ENCODE measurements at places on chromosomes 11 and 22.

- no peak for DNase-seq
These were observed 26.9 kb upstream of the DEUP1 start for GRCh38 chr11:93303689-93304088.

- no peak for DNase-seq
These were observed 101.6 kb upstream of the PARVA start for GRCh38 chr11:12275818-12276217.

- DNase-seq, result no peak
These were observed 227.6 kb downstream of the MN1 start for GRCh38 chr22:27574002-27574366.

- DNase-seq, result no peak
These were observed 67.3 kb upstream of the SHISAL1 start for GRCh38 chr22:44379817-44380755.

DNA sequence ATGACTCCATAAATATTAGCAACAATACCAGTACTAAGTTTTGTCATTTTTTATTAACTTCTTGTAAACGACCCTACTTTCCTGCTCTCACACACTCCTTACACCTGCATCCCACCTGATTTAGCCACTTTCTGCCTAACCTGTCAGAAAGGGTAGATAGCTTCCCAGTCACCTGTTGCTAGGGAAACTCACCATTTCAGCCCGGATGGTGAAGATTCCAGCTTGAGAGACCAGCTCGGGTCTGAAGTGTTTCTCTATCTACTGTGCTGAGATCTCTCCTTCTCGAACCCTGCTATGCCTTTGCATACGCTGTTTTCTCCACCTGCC, at the start of gene PARVG:
Gene PARVG, plus strand, starts transcription at position 220 of the 327 bp plus-strand sequence. CDS start 2,405 bp downstream, outside the sequence.
- peak; percentile 55 for DNase-seq

- DNase-seq, result no peak
These were observed 15.2 kb downstream of the SAA4 start for GRCh38 chr11:18221274-18221876.

DNA sequence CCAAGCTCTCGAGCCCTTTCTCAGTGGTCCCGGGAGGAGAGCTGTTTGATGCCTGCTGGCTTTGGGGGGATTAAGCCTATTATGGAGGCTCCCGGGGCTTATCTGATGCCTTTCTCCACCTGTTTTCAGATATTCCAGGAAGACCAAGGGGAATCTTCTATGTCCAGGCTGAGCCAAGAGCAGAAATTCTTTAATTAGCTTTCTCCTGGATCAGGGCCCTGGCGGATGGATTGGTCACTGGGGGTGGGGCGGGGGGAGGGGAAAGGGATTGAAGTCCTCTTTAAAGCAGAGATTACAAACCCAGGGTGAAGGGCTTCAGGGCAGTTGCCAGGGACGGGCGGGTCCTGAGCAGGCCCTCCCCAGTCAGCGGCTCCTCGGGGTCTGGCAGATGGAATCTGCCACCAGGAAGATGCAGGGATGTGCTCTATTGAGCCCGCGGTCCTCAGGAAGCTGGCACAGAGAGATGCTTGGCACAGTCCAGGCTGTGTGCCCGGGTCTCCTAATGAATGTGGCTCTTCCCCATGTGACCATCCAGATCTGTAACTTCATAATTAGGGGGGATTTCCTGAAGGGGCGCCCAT, 33.6 kb downstream of the MACROD1 start:
- DNase-seq, result no peak

GRCh38 chr11:61353131-61354067, 8.3 kb downstream of the CYB561A3 start:
- DNase-seq, result no peak

GRCh38 chr11:112837162-112837826, 123.9 kb upstream of the NCAM1 start:
- no peak for DNase-seq

GRCh38 chr11:23423656-23424055, 563.4 kb upstream of the CCDC179 start:
- no peak for DNase-seq

DNA sequence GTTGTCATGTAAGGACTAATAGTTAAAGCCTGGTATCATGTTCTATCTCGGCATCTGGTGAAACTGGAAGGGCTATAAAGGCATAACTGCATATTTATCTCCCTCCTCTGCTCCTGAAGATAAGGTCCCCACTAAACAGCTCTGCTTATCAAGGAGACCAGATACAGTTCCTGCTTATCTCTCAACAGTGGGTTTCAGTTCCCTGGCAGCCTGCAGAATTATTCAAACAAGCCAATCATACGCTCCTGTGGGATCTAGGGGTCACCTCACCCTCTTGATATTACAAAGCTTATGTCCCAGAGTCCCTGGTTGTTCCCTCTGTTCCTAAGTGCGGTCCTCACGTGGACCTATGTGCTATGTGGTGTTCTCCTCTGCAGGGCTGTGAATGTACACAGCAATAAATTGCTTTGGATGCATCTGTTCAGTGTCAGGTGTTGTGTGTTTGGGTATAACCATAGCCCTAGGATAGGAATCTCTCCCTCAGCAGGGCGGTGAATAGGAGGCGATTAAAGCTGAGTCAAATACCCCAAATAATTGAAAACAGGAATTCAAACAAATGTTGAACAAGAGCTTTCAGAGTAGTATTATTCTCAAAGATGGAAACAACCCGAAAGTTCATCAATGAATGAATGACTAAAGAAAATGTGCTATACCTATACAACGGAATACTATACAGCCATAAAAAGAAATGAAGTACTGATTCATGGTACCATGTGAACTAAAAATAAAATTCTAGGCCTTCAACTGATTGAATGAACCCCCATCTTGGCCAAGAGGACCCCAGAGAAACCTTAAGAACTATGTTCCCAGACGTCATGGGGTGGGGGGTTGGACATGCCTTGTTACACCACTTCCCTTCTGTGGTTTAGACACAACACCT, 3.1 kb upstream of the OOSP4A start:
- no peak for DNase-seq

DNA sequence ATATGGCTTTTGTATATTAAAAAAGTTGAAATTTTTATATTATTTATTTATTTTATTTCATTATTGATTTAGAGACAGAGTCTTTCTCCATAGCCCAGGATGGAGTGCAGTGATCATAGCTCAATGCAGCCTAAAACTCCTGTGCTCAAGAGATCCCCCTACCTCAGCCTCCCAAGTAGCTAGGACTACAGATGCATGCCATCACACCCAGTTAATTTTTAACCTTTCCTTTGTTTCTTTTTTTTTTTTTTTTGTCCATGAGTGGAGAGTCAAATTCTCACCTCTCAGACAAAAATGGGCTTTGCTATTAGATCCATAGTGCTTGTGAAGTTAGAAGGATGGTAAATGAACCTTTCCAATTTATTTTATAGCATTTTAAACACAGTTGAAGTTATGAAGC, 182.5 kb downstream of the SOX6 start:
- DNase-seq, result no peak

DNA sequence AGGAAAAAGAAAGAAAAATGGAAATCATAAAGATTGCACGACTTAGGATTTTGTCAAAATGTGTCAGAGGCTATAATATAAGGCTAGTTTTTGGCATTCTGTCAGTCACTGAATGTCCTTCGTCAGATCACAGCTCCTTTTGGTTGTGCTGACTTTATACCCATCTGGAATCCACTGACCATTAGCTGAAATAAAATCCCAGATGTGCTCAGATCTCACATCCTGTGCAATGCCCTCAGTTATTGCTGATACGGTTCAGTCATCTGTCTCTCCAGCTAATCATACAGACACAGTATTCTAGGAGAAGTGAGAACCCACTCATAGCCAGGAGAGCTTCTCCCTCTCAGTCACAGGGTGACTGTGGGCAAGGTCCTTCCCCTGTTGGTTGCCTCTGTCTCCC, 11.5 kb downstream of the CD44 start:
- no peak for DNase-seq

GRCh38 chr11:63737718-63738117, 30.9 kb downstream of the ZFTA start:
- no peak for DNase-seq

DNA sequence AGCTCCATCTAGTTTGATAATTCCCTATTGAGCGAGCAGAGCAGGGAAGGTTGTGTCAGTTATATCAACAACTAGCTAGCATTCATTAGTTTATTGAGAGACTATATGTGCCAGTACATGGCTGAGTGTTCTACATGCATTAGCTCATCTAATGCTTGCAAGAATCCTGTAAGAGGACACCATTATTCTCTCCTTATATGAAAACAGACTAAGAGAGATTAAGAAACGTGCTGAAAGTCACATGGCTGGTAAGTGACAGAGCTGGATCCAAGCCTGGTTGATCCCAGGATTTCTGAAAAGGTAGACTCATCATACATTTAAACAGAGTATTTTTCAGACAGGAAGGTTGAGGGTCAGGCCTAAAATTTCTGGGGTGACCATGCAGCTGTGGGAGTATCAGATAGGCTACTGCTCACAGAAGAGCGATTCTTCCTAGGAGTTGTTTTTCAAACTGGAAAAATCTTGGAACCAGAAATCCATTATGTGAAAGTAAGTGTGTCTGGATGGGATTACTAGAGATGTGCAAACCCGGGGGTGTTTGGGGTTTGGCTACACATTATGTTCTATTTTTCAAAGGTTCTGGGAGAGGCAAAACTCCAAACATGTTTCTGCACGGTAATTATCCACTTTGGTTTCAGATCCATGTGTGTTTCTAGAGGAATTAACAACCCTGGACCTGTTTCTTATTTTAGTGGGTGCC, 213.3 kb downstream of the FAM76B start:
- DNase-seq, result no peak

DNA sequence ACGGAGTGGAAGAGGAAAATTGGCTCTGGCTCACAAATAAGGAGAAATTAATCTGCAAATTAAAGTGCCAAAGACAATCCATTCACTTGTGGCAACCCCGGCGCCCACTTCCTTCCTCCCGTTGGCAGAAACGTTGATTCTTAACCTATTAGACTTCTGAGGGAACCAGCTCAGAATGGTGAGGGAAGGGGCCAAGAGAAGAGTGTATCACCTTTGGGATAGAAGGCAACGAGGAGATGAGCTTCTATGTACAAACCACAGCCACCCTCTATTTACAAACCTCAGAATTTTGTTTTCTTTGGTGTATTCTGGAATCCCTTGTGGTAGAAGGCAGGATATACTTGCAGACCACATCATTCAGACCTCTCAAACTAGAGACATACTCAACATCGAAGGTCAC, 1.1 kb downstream of the MB start:
- DNase-seq, result no peak

DNA sequence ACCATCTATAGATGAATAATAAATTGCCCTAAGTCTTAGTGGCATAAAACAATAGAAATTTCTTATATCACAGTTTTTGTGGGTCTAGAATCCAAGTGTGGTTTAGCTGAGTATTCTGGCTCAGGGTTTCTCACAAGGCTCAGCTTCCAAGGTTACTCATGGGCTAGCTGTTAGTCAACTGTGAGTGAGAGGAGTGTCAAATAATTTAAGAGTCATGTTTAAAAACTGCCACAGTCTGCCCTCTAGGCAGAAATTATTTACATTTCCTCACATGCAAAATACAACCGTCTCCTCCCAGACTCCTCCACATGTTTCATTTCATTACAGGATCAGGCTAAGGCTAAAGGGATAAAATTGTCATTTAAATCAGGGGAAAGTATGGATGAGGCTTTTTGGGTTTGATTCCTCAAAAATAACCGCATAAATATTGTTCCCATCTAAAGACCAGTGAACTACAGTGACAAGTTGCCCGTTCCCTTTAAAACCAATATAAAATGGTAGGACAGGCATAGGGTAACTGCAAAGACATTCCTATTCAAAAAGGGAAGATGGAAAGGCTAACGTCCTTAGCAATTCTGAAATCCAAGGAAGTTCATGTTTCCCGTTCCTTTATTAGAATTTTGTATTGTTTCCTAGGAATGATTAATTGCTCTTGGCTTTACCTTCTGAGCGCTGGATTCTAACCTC, 324.3 kb downstream of the DYNC2H1 start:
- no peak for DNase-seq

GRCh38 chr11:6402061-6402470, 11.8 kb downstream of the SMPD1 start:
- no peak for DNase-seq

GRCh38 chr11:20360650-20361049, 2.9 kb upstream of the HTATIP2 start:
- DNase-seq, result peak; percentile 54

GRCh38 chr22:48642550-48642949, 1185.1 kb downstream of the BRD1 start:
- no peak for DNase-seq

- DNase-seq, result no peak
These were observed 219.9 kb downstream of the HIPK3 start for GRCh38 chr11:33476945-33477606.

DNA sequence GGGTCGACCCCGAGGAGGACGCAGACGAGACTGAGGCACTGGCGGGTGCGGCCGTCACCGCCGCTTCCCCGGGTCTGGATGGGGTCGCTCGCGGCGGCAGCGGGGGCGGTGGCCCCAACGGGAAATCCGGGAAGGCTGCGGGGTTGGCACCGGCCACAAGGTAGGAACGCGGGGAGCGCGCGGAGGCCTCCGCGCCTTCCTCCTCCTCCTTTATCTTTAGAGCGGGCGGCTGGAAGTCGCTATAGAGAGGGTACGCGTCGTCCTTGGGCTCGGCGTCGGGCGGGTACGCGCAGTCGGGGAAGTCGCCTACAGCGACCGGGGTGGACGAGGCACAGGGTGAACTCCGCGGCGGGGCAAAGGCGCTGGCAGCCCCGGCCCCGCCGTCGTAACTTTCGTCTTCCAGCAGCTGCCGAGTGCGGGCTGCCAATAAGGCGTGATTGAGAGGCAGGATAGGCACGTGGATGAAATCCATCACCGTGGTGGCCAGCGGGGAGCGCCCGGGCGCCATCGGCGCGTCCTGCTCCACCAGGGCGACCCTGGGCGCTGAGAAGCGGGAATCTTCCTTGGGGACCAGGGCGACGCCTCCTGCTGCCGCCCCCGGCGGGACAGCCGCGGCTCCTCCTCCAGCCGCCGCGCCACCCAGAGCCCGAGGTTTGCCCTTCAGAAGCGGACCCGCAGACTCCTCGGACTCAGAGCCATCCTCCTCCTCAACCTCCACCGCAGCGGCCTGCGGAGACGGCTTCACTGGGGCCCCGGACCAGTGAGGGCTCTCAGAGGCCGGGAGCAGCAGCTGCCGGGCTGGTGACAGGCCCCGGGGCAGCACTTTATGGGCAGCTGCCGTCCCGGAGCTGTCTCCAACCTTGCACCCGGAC, 1.7 kb downstream of the PGR start:
- no peak for DNase-seq

DNA sequence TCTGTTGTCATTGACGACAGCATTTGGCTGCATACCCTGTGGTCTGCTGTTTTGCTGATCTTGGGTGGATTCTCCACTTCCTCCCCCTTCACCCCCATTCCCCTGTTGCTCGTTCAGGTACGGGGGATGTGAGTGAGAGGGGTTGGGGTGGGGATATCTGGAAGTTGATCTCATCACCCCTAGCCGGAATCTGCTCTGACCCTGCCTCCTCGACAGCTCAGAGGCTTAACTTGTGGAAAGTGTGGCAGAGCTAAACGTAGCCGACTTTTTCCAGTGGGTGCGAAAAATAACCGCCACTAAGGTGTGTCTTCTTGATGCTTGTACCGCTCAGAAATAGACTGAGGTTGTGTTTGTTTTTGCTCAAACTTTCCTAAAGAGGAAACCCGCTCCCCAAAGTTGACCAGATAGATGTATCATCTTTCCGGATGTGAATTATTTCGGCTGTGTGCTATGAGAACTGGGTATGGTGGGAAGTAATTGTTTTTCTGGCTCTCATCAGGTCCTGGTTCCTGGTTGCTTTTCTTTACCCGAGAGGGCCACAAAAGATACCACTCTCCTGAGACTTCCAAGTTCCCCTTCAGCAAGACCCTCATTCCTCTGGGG, 6.6 kb downstream of the ZBTB16 start:
- DNase-seq, result no peak

GRCh38 chr22:39439170-39439569, 17.6 kb upstream of the MGAT3 start:
- DNase-seq, result no peak

GRCh38 chr11:923691-924405, 1.8 kb upstream of the AP2A2 start:
- no peak for DNase-seq
